Muscle of leg (tissue), 16 donors: ENCODE measurements at places on chromosomes 11 and 22.

DNA sequence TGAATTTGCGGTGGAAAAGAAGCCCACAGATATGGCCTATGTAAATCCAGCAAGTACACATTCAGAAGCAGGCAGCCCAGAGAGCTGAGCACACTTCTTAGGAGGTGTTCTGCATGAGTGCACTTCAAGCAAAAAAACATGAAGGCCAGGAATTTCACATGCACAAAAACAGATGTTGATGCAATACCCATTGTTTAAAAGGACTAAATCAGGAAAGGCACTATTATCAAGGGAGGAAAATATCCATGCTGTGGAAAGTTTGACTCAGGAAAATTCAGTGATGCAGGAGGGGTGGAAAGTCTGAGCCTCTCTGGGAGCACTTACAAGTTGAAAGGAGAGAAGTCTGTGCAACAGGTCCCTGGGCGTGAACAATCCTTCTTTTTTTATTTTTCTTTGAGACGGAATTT is 15.8 kb upstream of the CARS1 start:
- peak; percentile 95 for DNase-seq

GRCh38 chr11:75283391-75283931 is 42.9 kb downstream of the TPBGL start:
- DNase-seq: no peak

GRCh38 chr11:119382101-119382500 is 611 bp upstream of the USP2 start:
- peak; percentile 31 for DNase-seq

DNA sequence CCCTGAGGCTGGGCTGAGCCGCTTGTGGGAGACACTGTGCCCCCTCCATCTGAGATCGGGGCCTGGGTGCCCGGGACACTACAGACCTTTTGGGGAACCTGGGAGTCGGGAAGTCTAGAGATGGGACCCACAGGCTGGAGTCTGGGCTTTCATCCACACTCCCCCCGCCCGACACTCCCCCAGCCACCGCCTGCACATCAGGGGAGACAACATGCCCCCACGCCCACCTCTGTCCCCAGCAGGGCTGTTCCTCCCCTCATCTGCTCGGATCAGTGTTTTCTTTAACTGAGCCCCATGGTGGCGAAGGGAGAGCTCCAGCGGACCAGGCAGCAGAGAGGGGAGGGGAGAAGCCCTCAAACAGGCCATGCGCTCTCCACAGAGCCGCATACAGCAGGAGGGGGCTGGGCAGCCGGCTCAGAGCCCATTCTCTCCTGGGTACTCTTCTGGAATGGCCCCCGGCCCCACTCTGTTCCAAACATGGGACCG is 174.7 kb downstream of the IGLL1 start:
- no peak for DNase-seq

GRCh38 chr11:87465716-87466115 is 428.0 kb downstream of the TMEM135 start:
- peak; percentile 79 for DNase-seq

DNA sequence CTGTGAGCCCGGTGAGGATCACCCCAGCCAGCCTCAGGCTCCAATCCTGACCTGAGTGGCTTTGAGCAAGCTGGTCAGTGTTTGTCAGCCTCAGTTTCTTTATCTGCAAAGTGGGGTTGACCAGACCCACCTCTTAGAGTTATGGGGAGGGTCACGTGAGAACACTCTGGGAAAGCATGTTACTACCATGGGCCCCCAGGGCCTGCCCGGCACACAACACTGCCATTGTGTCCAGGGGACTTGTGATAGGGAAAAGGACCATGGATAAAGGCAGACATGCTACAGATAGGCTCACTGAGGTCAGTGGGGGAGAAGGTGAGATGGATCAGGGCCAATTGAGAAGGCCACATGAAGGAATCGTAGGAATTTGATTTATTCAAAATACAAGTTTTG is 32.1 kb upstream of the SUSD2 start:
- DNase-seq: no peak

- DNase-seq: peak; percentile 32
These were observed 10.7 kb downstream of the OLFML1 start for GRCh38 chr11:7495882-7496551.

DNA sequence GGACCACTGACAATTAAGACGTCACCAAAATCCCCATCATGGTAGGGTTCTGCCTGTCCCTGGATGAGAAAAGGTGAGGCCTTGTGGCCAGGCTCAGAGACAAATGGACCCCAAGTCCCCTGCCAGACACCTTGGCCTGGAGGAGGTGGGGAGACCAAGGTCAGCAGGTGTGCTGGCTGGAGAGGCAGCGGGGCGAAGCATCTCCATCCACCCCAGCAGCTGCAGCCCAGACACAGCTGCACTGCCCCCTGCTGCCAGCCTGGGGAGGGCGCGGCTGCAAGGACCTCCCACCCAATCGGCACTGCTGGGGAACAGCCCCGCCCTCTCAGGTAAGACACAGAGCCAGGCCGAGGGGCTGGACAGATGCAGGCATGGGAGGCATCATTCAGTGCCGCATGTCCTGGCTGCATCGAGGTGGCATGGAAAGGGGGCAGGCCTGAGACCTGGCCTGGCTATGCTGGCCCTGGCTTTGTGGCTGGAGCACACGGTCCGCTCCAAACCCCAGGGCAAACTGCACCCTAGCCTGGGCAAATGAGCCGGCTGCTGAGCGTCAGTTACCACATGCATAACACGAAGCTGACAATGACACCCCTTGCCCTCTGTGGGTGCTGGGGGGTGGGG is 12.2 kb upstream of the MFNG start:
- DNase-seq: no peak

- peak; percentile 78 for DNase-seq
These were observed 176.0 kb downstream of the ARHGAP42 start for GRCh38 chr11:100863080-100863581.

GRCh38 chr11:114033572-114033971 is 25.9 kb upstream of the ZBTB16 start:
- no peak for DNase-seq

DNA sequence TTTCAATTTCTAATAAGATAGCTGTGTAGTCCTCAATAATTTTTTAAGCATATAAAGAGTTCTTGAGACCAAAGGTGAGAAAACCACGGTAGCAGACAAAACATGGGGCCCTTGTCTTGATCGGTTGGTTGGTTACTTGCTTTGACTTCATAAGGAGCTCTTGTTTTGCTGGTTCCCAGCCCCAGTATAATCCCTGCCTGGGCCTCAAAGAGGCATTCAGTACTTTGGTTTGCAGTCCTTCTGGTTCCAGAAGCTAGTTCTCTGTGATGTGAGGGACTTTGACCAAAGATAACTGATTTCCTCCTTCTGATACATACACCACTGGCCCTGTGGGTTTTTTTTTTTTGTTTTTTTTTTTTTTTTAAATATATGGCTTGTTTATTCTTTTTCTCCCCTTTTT is 17.1 kb downstream of the MARK2 start:
- DNase-seq: no peak

DNA sequence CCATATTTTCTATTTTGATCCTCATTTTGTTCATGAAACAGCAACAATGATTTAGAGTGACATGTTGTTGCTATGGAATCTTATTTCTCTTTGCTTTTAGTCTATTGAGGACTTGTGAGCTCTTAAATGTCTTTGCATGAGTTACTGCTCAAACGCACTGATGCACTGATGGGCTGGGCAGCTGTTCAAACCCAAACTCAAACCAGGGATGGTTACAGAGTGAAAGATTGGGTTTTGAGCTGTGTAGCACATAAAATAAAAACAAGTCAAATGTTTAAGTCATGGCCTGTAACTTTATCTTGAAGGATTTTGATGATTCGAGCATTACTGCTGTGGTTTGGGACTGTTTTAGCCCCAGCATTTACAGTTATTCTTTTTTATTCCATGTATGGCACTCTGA is 20.1 kb upstream of the NCAM1 start:
- no peak for DNase-seq

- DNase-seq: no peak
These were observed 35.7 kb downstream of the DAGLA start for GRCh38 chr11:61715867-61716266.

DNA sequence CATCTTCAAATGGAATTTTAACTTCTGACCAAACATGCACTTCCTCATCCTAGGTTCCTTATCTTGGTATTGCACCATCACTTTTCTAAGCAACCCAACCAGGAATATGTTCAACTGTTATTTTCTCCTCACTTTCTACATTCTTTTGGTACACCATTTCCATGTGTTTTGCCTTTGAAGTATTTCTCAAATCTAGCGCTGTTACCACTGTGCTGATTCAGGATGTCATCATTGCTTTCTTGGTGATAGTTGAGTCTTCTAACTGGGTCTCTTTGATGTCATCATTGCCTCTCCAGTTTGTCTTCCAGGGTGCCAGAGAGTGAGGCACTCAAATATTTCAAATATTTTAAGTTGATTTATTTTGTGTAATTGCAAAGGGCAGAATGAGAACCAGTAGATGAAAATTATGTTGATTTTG is 47.5 kb downstream of the HORMAD2 start:
- no peak for DNase-seq

DNA sequence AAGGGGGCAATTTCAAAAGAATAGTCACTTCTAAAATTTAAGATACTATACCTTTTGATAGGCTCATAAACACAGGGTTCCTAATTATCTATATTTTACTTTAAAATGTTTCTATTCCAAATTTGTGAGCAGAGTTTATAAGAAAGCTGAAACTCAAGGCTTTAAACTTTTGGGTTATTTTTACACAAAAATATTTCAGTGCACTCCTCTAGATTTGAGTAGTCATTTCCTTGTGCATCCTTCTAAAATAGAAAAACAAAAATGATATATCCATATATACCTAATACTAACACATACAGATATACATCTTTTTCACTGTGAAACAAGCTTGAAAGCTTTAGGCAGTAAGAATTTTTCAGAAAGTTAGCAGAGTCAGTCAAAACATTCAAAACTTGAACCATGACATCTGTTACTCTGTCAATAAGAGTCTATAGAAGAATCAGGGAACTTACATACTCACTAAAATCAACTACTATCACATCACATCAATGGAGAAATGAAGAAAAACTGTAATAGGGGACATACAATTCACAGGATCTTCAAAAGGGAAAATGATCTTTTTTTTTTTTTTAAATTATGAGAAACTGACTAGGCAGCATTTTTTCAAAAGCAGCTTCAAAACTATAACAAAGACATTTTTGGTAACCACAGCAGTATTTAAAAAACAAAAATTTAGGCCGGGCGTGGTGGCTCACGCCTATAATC is 5.1 kb downstream of the PHF21A start:
- no peak for DNase-seq

DNA sequence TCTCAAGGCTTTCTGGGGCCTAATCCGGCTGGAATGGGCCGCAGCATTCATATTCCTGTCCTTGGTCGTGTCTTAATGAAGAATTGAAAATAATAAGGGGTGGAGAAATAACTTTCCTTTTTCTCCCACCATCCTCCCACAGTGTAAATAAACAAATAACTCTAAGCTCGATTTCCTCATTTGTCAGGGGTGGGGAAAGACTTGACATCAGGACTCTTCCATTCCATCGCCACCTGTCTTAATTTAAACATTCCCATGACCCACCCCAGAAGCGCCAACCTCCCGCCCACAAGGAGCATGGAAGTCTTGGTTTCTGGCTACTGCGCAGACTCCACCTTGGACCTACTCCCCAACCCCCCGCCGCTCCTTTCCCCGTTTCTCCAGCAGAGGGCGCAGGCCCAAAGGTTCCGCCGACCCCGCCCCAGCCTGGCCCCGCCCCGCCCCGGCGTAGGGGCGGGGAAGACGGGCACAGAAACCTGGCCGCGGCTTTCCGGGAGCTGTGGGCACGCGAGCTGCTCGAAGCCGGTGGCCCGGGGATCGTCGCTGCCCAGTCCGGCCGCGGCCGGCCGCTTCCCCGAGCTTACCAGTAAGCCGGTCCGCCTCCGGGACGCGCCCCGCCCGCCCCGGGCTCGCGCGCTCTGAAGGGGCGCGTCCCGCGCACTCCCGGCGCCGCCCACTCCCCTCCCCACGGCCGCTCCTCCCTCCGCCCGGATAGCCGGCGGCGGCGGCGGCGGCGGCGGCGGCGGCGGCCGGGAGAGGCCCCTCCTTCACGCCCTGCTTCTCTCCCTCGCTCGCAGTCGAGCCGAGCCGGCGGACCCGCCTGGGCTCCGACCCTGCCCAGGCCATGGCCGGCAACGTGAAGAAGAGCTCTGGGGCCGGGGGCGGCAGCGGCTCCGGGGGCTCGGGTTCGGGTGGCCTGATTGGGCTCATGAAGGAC is at the start of gene CBL:
CBL (plus strand) TSS at position 766 of the 937 bp plus-strand sequence; CDS start at position 845, 79 bp downstream.
- DNase-seq: peak; percentile 96

GRCh38 chr11:47177846-47178245 is 1.2 kb upstream of the ARFGAP2 start:
- no peak for DNase-seq

GRCh38 chr22:20083157-20083890 is 3.3 kb downstream of the DGCR8 start:
- no peak for DNase-seq

GRCh38 chr11:83157594-83158356 is 844 bp downstream of the PCF11 start:
- peak; percentile 89 for DNase-seq

DNA sequence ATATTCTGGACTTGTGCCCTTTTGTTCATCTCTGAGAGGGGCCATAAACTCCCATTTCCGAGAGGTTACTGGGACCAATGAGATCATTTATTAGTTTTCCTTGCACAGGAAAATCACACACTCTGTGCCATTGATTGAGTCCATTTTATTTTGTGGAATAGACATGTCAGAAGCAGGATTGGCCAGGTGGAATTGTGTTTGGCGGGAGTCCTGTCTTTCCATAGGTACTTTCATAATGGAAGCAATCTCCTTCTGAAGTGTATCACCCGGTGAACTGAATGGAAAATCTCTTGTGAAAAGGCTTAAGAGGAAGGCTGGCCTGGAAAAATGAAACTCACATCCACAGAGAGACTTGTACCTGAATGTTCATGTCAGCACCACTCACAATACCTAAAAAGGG is 63.0 kb upstream of the PARVG start:
- peak; percentile 62 for DNase-seq

DNA sequence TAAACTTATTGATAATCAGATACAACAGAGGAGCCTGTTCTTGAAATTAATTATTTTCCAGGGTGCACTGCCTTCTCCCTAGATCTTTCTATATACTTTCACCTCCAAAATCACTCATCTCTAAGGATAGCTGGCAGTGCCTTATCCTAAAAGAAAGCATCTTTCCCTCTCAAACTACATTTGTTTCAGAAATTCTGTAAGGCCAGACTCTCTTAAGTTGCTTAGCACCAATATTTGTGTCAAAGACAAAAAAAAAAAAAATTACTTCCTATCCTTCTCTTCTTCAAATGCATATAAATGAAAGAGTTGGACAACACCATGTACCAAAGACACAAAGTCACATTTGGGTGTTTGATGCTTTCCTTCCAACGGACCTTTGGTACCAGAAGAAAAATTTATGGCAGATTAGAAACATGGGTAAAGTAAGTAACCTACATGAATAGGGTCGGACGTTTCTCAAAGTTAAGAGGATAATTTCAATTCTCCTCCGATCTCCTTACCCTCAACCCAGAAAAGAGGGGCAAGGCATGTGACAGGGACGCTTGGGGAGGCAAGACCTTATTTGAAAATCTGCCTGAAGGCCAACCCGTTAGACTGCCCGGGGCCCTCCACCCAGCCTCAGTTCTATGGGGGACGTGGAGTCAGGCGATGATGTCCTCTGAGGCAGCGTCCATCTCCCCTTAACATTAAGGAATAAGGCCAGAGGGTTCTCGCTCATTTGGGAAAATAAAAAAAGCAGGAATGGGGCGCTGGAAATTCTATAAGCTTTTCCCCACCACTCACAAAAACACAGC is 66.3 kb downstream of the ETS1 start:
- peak; percentile 48 for DNase-seq
